ENCODE measurements at places on chromosomes 4 and X.

DNA sequence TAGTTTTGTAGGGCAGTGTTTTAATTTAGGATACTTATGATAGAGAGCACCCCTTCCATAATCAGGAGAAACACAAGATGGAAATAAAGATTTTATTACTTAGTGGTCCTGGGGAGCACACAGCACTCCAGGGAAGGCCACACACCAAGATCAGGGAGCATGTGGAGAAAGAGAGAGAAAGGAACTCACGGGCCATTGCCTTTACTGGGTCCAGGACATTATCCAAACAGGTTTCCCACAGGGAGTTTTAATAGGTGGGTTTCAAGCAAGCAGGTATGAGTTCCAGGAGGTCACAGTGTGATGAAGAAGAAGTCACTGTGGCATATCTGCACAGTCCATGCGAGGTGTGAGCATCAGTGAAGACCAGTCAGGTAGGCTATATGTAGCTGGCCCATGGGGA lies 46.8 kb downstream of the NFKB1 start:
- no peak for DNase-seq

DNA sequence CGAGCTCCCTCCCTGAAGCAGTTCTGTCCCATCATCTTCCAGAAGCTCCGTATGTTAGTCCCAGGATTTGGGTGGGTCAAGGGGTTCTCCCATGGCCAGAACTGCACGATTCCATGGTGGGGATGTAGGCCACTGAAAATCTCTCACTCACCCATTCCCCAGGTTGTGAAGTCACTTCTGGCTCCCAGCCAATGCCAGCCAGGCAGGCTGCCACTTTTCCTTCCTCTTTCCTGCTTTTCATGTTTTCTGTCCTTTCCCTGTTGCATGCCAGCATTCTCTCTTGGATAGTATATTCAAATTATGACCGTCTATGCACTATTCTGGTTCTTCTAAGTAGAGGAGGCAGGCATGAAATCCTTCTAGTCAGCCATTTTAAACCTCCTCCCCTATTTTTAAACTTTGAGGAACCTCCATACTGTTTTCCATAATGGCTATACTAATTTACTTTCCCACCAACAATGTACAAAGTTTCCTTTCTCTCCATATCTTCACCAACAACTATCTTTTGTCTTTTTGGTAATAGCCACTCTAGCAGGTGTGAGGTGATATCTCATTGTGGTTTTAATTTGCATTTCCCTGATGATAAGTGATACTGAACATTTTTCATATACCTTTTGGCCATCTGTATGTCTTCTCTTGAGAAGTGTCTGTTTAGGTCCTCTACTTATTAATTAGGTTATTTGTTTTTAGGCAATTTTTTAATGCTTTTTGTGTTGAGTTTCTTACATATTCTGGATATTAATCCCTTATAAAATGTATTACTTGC lies 182.1 kb upstream of the TET2 start:
- DNase-seq, result no peak

GRCh38 chr4:67713529-67714247 lies 12.7 kb upstream of the UBA6 start:
- no peak for DNase-seq

GRCh38 chr4:88771883-88772450 lies 74.3 kb upstream of the NAP1L5 start:
- no peak for DNase-seq

Measured in NCI-H1694 (cell line).